ENCODE measurements at places on chromosomes 7 and 10. TPM values are rescaled to one million over a fixed set of nuclear protein-coding genes. Genes with fewer than 3 reads are reported as not detected.

DNA sequence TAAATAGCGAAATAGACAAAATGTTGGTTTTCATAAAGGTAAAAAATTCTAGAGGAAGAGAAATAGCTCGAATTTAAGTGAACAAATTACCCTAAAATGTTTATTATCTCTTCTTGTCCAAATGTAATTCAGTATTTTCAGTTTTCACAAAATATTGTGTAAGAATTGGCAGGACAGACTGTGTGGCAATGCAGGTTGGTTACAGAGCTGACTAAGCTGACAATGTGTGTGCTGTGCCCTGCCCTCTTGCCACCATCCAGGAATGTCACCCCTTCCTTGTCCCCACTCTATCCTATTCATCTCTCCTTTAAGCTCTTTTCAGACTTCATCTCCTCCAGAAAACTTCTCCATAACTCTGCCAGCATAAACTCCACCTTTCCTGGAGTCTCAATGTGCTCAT lies 46.1 kb downstream of the COL28A1 start:
- no peak for DNase-seq
- H3K36me3 ChIP-seq = peaks cover 29% of the 10 kb centered on the region
- H3K4me3 ChIP-seq = no peak overlapping the region
- no peaks in the 10 kb centered on the region for H3K4me1 ChIP-seq
- no peaks in the 10 kb centered on the region for H3K27me3 ChIP-seq

DNA sequence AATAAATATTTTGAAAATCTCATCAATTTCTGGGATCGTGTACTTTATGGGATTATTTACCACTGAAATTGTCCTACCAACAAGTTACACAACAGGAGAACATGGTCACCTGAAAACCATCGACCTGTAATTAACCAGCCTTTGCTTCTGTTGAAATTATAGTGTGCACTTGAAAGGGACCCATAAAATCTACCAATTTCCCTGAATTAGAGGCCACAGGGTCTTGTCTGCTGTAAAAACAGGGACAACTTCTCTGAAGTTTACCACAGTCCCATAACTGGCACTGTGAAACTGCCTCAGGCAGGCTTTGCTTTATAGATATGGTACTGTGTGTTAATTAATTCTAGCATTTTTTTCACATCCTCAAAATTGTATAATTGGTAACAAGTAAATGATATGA lies 37.7 kb downstream of the RAB19 start:
- H3K27ac ChIP-seq = no peak overlapping the region
- DNase-seq = no peak
- H3K36me3 ChIP-seq = no peaks in the 10 kb centered on the region
- H3K4me3 ChIP-seq = no peak overlapping the region

GRCh38 chr7:39125846-39126245 lies 148.1 kb downstream of the POU6F2 start:
- peaks cover 2% of the 10 kb centered on the region for H3K4me1 ChIP-seq
- H3K27ac ChIP-seq = no peak overlapping the region
- no peaks in the 10 kb centered on the region for H3K27me3 ChIP-seq
- no peaks in the 10 kb centered on the region for H3K36me3 ChIP-seq
- no peak for DNase-seq
- no peak overlapping the region for H3K4me3 ChIP-seq

- H3K27me3 ChIP-seq = peaks cover 91% of the 10 kb centered on the region
- H3K4me3 ChIP-seq = no peak overlapping the region
- H3K4me1 ChIP-seq = peaks cover 10% of the 10 kb centered on the region
- H3K36me3 ChIP-seq = no peaks in the 10 kb centered on the region
- DNase-seq = no peak
- no peak overlapping the region for H3K27ac ChIP-seq
Measured at GRCh38 chr7:27240015-27240731, 2.4 kb upstream of the EVX1 start.

DNA sequence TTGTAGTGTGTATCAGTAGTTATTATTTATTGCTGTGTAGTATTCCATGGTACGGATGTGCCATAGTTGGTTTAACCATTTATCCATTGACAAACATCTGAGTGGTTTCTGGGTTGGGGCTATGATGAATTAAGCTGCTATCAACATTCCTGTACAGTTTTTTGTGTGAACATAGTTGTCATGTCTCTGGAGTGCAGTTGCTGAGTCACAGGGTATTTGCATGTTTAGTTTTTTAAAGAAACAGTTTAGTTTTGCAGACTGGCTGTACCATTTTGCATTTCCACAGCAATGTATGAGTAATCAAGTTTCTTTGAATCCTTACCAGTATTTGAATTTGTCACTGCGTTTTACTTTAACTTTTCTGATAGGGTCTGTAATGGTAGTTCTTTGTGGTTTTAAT lies 516.7 kb upstream of the CELF2 start:
- H3K4me3 ChIP-seq = no peak overlapping the region
- H3K4me1 ChIP-seq = no peaks in the 10 kb centered on the region
- peaks cover 14% of the 10 kb centered on the region for H3K27me3 ChIP-seq
- no peaks in the 10 kb centered on the region for H3K36me3 ChIP-seq

DNA sequence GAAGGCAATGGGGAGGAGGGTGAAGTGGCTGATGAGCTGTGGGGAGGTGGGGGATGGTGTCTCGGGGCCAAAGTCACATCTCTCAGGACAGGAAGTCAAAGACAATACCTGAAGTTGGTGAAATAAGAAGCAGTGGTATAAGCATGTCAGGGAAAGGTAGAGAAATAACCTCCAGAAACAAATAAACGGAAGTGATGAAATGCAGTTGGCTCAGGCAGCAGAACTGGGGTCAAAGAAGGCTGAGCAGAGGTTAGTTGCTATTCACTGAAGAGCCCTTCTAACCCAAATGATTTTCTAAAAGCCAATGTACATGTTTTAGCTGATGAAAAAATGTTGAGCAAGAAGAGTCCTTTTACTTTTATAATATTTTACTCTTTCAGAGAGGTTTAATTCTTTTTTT lies 78.6 kb upstream of the ADRB1 start:
- no peak overlapping the region for H3K27ac ChIP-seq
- DNase-seq = no peak
- peaks cover 2% of the 10 kb centered on the region for H3K36me3 ChIP-seq
- H3K4me3 ChIP-seq = no peak overlapping the region
- peaks cover 17% of the 10 kb centered on the region for H3K4me1 ChIP-seq

- no peaks in the 10 kb centered on the region for H3K27me3 ChIP-seq
- peaks cover 6% of the 10 kb centered on the region for H3K4me1 ChIP-seq
- no peak overlapping the region for H3K27ac ChIP-seq
- no peak for DNase-seq
- no peak overlapping the region for H3K4me3 ChIP-seq
Measured at GRCh38 chr7:117862378-117862777, 10.9 kb downstream of the CTTNBP2 start.

DNA sequence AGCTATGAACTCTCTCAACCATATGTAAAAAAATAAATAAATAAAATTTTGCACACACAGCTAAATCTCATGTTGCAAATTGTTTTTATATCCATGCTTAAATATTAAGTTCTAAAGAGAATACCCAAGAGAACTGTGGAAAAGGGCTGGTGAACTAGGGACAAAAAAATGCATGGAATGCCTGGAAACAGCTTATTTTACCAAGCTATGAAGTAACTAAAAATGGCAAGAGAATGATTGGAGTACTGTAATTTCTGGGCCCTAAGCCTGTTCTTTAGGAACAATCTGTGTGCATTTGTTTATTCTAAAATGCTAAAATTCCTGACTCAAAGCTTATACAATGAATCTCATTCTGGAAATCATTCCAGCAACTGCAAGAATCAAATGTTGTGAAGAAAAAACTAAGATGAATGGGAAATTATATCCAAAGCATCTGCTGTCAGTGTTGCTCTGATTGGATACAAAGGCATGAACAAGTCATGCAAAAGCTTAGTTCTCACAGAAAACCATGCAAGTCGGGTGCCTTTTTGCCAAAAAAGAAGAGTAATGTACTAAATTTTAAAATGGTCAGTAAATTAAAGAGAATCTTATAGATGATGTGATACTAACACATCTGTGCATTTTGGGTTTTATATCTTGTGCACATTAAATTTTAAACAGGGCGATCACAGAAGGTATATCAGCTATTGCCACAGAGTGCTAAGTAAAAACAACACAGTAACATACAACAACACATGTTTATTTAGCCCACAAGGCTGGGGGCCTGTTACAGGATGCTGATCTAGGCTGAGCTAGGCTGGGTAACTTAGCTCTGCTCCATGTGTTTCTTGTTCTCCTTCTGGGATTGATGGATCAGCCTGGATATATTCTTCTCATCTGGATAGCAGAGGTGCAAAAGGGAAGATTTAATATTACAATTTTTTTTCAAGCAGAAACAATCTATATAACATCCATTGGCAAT lies 453.5 kb upstream of the SEMA3A start:
- no peaks in the 10 kb centered on the region for H3K4me1 ChIP-seq
- H3K4me3 ChIP-seq = no peak overlapping the region
- H3K27me3 ChIP-seq = no peaks in the 10 kb centered on the region
- DNase-seq = no peak
- no peak overlapping the region for H3K27ac ChIP-seq

DNA sequence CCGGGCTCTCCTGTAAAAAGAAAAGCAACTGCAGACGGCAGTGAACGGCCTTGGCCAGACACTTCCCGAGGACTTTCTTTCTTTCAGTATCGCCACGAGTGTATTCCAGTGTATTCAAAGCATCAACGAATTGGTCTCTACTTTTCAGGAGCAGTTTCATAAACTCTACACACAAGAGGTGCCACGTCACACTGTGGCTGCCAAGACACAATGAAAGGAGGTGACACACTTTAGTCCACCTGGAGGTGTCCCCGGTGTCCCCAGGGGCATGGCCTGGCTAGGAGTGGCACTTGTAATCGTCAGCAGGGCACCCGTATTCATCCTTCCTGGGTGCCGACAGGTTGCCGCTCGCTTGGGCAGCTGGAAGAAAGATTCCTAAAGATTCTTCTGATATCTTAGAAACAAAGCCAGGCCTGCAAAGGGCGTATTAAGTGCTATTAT lies 5.0 kb downstream of the TNS3 start:
- H3K36me3 ChIP-seq = peaks cover 7% of the 10 kb centered on the region
- peak overlapping the region; percentile 97 for H3K27ac ChIP-seq
- no peak for DNase-seq
- peaks cover 81% of the 10 kb centered on the region for H3K4me1 ChIP-seq
- no peaks in the 10 kb centered on the region for H3K27me3 ChIP-seq

GRCh38 chr10:5622186-5622960 lies 44.0 kb downstream of the ASB13 start:
- peaks cover 9% of the 10 kb centered on the region for H3K4me1 ChIP-seq
- peaks cover 3% of the 10 kb centered on the region for H3K27me3 ChIP-seq
- H3K36me3 ChIP-seq = no peaks in the 10 kb centered on the region
- no peak overlapping the region for H3K4me3 ChIP-seq
- no peak for DNase-seq

- H3K27ac ChIP-seq = no peak overlapping the region
- no peaks in the 10 kb centered on the region for H3K27me3 ChIP-seq
- no peak overlapping the region for H3K4me3 ChIP-seq
- no peak for DNase-seq
Measured at GRCh38 chr7:13627455-13627854, 362.0 kb downstream of the ETV1 start.

DNA sequence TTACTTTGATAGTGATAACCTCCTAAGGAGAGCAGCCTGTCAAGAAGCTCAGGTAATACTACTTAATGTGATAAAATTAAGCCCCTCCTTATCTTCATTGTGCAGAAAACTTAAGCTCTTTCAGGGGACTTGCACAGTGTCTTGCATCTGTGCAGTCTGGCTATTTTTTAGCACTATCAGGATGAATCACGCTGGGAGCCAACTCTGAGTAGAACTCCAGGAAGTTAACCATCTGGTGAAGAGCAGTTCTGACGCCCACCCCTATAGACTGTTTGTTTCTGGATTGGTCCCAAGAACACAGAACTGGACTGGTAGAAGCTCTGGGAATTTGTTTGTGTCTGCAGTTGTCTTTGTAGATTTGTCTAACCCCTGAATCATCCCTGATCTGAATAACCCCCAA lies 41.9 kb downstream of the AGK start:
- no peak overlapping the region for H3K27ac ChIP-seq
- H3K4me3 ChIP-seq = no peak overlapping the region
- no peaks in the 10 kb centered on the region for H3K27me3 ChIP-seq
- H3K36me3 ChIP-seq = peaks cover 18% of the 10 kb centered on the region
- DNase-seq = no peak

GRCh38 chr7:40299097-40299496 lies 164.3 kb downstream of the SUGCT start:
- H3K27ac ChIP-seq = no peak overlapping the region
- no peaks in the 10 kb centered on the region for H3K4me1 ChIP-seq
- no peak overlapping the region for H3K4me3 ChIP-seq
- DNase-seq = no peak

DNA sequence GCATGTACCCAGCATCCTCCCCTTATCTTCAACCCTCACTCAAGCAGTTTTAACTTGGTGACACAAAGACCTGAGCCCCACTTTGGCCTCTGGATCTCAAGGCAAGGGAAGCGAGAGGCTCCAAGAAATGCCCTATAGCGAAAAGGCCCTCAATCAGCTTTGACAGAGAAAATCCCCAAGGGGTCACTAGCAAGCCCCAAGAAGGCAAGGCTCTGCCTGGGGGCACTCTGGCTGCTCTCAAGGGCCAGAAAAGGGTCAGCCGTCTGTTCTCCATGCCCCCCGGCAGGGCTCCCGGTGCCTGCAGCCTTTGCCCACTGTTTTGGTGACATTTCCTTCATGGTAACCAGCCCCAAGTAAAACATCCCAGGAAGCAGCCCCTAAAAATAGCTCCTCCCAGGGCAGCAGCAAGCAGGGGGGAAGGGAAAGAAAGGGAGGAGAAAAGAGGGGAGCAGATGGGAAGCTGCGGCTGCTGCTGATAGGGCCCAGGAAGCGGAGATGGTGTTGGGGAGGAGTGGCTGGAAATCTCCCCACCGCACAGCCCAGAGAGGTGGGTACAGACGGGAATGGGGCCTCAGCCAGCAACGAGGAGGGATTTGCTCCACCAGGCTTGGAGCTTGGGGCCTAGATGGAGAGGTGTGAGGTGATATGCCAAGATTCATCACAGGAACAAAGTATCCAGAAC lies 7.1 kb downstream of the CAMK2G start:
- DNase-seq = no peak
- no peaks in the 10 kb centered on the region for H3K27me3 ChIP-seq
- peaks cover 8% of the 10 kb centered on the region for H3K4me1 ChIP-seq
- no peak overlapping the region for H3K27ac ChIP-seq
- H3K36me3 ChIP-seq = peaks cover 13% of the 10 kb centered on the region

GRCh38 chr7:105639667-105640493 lies 58.6 kb upstream of the EFCAB10 start:
- H3K27me3 ChIP-seq = peaks cover 4% of the 10 kb centered on the region
- H3K4me1 ChIP-seq = peaks cover 30% of the 10 kb centered on the region
- DNase-seq = no peak
- H3K27ac ChIP-seq = peak overlapping the region; percentile 95
- peak overlapping the region; percentile 59 for H3K4me3 ChIP-seq
- H3K36me3 ChIP-seq = peaks cover 4% of the 10 kb centered on the region

- no peaks in the 10 kb centered on the region for H3K4me1 ChIP-seq
- DNase-seq = no peak
- H3K27me3 ChIP-seq = peaks cover 22% of the 10 kb centered on the region
- no peak overlapping the region for H3K4me3 ChIP-seq
- H3K27ac ChIP-seq = no peak overlapping the region
Measured at GRCh38 chr7:159105066-159105780, 39.4 kb downstream of the VIPR2 start.

Gene HOXA13
- total RNA-seq = not detected

Gene OR2A7
- 9.3 TPM for total RNA-seq

Gene ZNF746
- total RNA-seq = 26.7 TPM

Gene PTPRZ1
- total RNA-seq = 0.74 TPM

Gene ABCB4
- 0.65 TPM for total RNA-seq

Gene CRPPA
- total RNA-seq = 3.8 TPM

Gene CPA5
- total RNA-seq = not detected

Gene SLC26A4
- total RNA-seq = 0.43 TPM

Gene RNF32
- 1.6 TPM for total RNA-seq

Gene OR2A5
- total RNA-seq = not detected
